ENCODE measurements at places on chromosomes 1 and 21.

DNA sequence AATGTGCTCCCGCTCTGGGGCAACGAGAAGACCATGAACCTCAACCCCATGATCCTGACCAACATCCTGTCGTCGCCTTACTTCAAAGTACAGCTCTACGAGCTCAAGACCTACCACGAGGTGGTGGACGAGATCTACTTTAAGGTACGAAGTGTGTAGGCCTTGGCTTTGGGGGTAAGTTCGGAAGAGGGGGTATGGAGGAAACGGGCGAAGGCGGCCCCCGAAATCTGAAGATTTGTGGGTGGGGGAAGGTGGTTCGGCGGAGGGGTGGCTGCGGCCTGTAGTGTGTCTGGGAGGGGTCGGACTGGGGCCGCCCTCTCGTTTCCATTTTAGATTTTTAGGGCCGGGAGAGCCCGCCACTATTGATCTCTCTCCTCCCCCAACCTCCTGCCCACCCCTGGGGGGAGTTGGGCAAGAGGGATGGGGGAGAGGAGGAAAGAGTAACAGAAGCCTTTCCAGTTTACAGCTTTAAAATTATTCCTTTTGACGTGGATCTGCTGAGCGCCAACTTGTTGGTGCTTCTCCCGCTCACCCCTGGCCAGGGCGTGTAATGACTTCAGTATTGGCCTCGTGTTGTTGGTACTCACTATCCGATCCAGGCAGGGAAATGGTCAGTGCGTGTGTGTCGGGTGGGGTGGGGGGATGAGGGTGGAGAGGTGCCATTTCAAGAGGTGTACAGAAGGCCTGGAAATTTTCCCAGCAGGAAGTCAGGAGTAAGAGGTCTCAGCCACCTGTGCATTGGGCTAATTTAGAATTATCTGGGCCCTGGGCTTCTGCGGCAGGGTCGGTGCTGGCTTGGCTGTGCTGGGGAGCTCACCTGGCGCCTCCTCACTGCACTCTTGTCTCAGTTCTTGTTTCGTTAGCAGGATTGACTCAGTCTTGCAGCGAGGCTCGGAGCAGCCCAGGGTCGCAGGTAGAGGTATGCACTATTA, 880 bp downstream of the PRPF38B start:
- peak; percentile 63 for DNase-seq

GRCh38 chr21:41098076-41098475, 69.9 kb upstream of the BACE2 start:
- DNase-seq, result no peak

GRCh38 chr1:225849925-225850324, 32.3 kb downstream of the TMEM63A start:
- no peak for DNase-seq

GRCh38 chr1:54987919-54988705, 7.7 kb downstream of the TMEM61 start:
- no peak for DNase-seq

- DNase-seq, result no peak
Observed at GRCh38 chr1:165647970-165648369, 16.9 kb downstream of the MGST3 start.

DNA sequence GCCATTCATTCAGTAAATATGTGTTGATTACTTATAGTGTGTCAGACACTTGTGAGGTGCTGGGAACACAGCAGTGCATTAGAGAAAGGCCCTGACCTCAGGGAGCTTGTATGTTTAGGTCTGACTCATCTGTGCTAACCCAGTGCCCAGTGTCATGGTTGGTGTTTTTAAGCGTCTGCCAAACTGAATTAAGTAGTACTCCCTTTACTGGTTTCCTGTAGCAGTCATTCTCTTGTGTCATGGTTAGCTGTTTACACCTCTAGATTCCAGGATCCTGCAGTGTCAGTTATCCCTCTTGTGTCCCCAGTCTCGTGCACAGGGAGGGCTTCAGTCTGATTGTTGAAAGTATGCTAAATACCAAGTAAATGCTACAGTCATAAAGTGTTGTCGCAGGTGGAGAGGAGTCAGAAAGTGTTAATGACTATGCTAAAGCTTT, 14.2 kb downstream of the UCK2 start:
- DNase-seq, result no peak

DNA sequence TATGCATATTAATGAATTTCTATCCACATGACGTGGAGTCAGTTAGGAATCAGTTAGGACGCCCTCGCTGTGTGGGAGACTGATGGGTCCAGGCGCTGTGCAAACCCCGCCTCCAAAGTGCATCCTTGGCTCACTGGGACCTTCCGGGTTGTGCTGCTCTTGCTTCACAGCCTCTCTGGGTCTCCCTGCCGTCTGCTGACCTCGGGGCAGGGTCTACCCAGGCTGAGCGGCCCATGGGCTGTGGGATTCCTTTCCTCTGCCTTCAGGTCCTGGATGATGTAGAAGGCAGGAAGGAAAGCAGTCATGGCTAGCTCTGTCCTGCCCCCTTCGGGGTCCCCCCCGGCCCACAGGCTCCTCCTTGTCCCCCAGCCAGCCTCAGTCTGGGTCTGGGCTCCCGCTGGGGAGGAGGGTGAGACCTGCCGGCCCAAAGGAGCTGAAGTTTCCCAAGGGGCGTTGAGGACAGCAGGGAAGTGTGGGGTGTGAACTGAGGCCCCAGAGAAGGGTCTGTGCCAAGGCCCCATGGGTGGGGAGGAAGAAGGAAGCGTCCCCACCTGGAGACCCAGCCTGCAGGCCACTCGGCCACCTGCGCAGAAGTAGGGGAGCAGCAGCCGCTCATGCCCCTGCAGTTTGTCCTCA, 24.6 kb upstream of the CDK11A start:
- DNase-seq, result no peak

DNA sequence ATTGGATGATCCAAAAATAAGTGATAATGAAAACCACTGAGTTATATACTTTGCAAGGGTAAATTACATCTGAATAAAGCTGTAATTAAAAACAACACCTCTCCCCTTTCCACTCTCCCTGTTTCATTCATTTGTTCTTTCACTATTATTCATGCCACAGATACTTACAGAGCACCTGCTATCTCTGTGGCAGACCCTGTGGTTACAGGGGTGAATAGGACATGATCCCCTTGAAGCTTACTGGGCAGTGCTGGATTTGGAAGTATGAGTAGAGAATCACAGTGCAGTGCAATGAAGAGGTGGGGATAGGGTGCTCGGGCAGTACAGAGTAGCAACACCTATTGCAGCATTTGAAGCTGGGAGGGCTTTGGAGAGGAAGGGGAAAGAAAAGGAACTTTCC, 21.7 kb downstream of the ARV1 start:
- DNase-seq, result no peak

DNA sequence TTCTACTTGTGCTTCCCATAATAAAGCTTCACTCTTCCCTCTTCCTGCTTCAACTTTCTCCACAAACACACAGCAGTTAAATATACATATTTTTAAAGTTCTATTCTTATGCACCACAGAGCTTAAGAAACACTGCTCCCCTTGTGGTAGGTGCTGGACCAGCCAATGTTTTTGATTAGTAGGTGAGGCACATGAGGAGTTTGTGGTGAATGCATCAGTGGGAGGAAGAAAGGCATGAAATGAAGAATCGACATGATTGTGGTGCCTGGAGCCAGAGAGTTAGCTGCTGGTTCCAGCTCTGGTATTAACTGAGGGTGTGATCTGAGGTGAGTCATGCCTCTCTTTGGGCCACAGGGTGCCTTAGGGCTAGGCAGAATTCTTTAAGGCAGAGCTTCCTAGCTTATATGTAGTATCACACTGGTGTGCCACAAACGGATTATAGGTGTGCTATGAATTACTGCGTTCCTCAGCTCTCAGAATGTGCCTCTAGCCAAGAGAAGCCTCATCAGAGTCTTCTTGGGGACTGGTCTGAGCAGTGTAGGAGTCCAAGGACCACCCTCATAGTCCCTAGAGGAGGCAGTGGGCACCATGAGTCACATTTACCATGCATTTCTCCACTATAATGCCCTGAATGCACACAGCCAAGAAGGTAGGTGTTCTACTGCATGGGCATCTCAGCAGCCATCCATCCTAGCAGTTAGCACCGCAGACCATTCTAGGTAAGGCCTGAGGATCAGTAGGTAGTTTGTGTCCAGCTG, 97.4 kb upstream of the SGIP1 start:
- peak; percentile 76 for DNase-seq

- DNase-seq, result no peak
Observed at GRCh38 chr1:2595812-2596529, 9.4 kb downstream of the PRXL2B start.

DNA sequence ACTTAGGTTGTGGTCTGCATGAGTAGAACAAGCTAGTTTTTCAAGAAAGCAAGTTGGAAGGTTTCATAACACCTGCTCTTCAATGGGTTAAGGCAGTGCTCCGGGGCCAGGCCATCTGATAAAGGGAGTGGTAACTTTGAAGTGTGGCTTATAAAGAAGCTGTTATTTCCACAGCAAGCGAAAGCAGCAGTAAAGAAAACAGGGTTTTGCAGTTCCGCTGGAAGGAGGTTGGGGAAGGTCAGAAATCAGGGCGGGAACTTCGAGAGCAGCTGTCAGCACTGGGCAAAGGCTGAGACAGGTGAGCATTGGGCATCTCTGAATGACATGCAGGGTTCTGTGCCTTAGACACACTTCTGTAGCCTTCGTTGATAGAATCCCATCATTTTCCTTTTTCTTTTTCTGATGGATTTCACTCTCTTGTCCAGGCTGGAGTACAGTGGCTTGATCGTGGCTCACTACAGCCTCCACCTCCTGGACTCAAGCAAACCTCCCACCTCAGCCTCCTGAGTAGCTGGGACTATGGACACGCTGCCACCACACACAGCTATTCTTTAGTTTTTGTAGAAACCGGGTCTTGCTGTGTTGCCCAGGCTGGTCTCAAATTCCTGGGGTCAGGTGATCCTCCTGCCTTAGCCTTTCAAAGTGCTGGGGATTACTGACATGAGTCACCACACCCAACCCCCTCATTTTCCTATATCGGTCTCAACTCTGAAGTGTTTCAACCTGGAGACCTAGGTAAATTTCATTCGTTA, 20.5 kb downstream of the TMEM51 start:
- DNase-seq, result no peak

GRCh38 chr1:154460695-154461260, 41.2 kb upstream of the TDRD10 start:
- no peak for DNase-seq

- DNase-seq, result no peak
Observed at GRCh38 chr1:169214598-169214997, 108.1 kb downstream of the ATP1B1 start.
